CD4-positive, alpha-beta T cell treated with Interleukin-17A for 4 hours (primary cell): ENCODE measurements at places on chromosomes 13 and 19.

- DNase-seq: no peak
These were observed 1979.9 kb upstream of the PRR20A start for GRCh38 chr13:55160867-55161266.

GRCh38 chr13:27704681-27705080, 83.0 kb downstream of the POLR1D start:
- DNase-seq: no peak

DNA sequence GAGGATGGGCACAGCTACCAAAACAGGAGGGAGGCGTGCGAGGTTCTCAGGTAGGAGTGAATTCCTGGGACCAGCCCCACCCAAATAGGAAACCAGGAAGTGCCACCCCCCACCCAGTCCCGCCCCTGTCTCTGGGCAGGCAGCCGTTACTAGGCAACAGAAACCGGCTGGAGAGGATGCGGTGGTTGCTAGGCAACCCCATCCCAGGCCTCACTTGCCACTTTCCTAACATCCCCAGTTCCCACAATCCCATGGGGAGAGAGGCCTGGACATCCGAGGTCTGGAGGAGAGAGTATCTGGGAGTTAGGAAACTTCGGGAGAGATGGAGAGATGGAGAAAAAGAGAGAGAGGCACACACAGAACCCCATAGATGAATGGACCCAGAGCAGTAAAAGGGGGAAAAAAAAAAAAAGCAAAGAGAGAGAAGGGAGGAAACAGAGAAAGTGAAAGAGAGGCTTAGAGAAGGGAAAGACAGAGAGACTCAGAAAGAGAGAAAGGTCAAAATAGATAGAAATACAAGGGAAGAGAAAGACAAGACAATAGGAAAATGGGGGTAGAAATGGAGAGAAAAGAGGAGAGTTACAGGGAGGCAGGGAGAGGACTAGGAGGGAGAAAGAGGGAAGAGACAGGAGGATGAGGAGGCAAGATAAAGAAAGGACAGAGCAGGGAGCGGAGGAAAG, 3.8 kb downstream of the GRIK5 start:
- DNase-seq: no peak

- no peak for DNase-seq
These were observed 312.8 kb upstream of the ZNF507 start for GRCh38 chr19:32032561-32032960.

- no peak for DNase-seq
These were observed 216 bp downstream of the SUGP2 start for GRCh38 chr19:19033176-19033425.

DNA sequence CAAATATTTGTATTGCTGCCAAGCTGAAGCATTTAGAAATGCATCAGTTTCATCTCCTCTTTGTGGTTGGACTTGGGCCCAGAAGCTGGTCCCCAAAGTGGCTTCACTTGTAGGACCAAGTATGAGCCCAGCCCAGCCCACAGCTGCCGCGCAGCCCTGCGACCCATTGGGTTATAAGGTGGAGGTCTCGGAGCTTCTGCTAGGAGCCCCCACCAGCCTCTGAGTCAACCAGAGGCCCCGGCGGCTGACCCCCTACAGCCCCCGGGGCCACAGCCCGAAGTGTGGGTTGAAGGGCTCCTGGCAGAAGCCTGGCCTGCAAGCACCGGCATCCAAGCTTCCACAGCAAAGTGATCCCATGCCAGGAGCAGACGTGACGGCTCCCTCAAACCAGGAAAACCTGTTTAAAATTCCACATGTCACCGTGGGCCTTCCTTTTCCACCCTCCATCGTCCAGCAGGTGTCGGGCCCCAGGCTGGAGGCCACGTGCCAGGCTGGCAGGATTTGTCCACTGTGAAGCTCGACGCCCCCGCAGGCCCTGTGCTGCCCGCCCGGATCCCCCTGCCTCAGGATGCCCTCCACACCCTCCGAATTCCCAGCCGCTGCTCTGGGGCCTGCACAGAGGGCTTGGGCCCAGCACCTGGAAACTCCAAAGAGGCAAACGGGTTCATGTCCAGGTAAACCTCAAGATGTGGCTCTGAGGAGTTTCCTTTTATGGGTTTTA, 54.7 kb downstream of the C13orf46 start:
- DNase-seq: no peak

- DNase-seq: no peak
These were observed 27.7 kb downstream of the ZNF461 start for GRCh38 chr19:36638862-36639510.

- DNase-seq: no peak
These were observed 51.6 kb downstream of the RFX2 start for GRCh38 chr19:6058518-6059201.

- DNase-seq: no peak
These were observed 7.8 kb downstream of the CEACAM4 start for GRCh38 chr19:41619018-41619556.

DNA sequence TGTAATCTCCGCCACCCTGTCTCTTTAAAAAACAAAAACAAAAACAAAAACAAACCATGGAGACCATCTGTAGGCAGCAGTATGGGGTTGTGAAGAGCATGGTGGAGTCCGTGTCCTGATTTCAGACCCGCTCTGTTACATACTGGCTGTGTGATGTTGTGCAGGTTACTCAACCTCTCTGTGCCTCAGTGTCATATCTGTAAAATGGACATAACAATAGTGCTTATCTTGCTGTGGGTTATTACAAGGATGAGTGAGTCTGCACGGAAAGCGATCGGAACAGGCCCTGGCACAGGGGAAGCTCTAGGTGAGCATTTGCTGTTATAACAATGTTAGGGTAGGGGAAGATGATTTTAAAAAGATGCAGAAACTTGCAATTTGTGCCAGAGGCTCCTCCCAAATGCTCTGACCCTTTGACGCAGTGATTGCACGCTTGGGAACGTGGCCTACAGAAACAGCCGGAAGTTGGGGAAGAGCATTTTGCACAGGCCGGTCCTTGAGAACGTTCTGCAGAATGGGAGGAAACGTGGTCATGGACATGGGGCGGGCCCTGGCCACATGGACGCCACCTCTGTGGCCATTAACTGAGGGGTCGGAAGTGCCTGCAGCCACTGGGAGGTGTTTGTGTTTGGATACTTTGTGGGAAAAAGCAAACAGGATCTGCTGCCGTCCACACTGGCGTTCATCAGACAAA, 15.7 kb upstream of the SELENOW start:
- no peak for DNase-seq

GRCh38 chr13:76552807-76553206, 333.4 kb downstream of the KCTD12 start:
- DNase-seq: no peak

DNA sequence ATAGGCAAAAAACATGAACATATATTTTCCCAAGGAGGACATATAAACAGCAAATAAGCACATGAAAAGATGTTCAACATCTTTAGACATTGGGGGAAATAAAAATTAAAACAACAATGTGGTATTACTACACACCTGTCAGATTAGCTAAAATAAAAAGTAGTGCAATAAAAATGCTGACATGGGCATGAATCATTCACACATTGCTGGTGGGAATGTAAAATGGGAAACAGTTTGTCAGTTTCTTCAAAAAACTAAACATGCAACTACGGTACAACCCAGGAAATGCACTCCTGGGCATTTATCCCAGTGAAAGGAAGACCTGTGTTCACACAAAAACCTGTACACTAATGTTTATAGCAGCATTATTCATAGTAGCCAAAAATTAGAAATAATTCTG, 5.3 kb upstream of the SUCLA2 start:
- DNase-seq: no peak

DNA sequence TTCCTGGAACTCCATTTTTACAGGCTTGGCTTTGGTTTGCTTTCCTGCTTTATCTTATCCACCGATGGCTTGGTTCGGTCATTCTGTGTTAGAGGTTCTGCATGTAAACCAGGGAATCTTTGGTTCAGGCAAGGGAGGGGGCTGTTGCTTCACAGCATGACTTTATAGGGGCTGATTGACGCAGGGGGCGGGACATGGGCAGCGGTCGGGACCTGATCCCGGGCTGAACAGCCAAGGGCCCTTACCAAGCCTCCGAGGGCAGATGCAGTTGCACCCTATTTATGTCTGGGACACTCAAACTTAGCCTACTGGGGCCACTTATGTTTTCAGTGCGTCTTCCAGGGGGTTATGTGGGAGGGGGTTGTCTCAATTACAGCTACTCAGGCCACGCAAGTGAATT, 312.4 kb downstream of the ZNF536 start:
- DNase-seq: no peak

DNA sequence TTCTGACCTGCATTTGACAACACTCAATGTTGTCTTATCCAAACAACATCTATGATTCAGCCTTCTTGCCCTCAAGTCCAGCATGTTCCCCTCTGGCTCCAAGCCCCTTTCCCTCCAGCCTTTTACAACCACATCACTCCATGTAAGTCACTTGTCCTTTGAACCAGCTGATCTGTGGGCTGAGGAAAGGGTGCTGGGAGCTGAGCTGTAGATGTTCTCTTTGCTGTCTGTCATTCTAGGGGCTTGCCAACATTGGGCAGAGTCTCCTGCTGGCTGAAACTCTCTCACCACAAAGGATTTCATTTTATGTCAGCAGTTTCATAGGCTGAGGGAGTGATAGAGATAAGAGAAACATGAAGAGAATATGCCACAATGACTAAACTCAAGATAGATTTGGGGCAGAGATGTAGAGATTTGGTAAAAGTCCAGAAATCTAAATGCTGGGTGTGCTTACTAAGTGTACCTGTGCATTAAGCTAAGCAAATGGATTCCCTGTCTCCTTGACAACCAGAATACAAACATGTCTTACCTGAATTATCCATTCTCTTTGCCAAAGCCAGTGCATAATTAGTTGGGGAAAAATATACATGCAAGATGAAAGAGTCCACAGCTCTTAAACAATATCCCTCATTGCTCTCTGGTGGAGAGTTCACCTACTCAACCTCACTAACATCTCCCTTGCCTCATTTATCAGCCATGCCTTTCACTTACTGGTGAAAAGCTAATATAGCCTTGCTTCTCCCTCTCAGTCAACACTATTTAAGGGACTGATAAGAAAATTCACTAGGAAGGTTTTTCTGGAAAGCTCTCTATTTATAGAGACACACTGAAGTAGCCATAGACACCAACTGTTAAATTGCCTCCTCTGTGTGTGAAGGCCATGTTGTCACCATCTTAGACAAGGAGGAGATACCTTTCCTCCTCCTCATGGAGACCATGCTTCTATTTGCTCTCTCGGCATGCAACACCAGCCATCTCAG, 175.5 kb upstream of the SERP2 start:
- no peak for DNase-seq

DNA sequence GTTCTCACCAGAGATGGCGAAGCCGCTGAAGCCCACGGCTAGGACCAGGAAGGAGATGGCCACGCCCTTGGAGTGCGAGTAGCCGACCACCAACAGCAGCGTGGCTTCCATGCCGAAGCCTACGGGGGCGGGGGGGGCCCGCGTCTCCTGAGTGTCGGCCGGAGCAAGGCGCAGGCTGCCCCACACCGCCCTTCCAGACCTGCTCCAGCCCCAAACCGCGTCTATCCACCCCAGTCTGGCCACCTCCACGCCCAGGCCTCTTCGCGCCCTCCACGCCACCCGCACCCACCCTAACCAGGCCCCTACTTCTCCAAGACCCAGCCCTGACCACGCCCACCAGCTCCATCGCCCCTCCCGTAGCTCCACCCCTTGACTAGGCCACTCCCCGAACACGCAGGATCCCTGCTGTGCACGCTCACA, 6.2 kb downstream of the GFY start:
- peak; percentile 35 for DNase-seq

DNA sequence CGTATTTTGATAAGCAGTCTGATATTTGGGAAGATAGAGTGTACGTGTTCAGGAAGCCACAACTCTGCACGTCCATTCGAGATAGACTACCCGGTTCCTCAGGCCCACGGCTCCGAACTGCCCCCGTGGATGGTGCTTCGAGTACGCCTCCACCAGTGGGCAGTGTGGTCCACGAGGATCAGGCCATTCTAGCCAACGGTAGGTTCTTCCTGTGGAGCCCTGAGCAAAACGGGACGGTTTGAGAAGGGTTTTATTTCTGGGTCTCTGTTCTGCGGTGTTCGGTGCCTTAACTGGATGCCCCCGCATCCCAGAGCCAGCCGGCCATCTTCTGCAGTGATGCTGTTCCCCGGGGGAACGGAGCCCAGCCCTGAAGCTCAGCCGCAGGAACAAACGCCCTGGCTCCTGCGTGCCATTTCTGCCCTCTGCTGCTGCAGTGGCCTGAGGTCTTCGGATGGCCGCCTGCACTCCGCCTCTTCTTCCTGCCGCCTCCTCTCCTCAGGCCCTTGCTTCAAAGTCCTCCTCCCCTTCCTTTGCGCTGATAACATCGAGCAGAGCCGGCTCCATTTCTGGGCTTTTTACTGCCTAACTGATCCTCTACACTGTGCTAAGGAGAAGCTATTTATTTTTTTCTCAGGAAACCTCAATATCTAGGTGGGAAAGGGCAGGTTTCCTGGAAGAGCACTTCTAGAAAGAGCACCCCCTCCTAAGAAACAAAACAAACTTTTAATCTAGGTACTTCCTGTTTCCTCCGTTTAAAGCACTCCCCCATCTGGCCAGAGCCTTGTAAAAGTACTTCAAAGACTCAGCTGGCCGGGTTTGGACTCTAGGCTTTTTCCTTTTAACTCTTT, 36.2 kb upstream of the SLC46A3 start:
- no peak for DNase-seq

GRCh38 chr13:45909673-45910072, 58.1 kb upstream of the SIAH3 start:
- no peak for DNase-seq

DNA sequence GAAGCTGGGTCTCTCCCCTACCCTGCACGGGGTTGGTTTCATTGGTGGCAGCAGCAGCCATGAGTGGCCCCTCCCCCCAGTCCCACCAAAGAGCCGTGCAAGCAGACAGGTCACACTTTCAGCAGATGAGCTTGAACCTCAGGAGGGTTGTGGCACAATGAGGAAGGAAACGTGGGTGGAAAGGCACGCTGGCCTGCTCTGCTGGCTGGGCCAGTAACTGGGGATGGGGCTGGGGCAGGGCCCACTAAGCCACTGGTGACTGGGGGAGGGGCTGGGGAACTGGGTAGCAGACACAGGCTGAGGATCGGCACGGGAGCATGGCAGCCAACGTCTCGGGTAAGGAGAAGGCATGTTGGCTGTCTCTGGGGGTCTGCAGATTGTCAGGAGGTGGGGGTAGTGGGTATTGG, at the start of gene P2RY11:
Gene P2RY11 (plus strand): TSS at position 289 of the 407 bp plus-strand sequence. CDS start 29 bp downstream, at position 318.
- peak; percentile 28 for DNase-seq
